ENCODE measurements at places on chromosomes 13 and 19.
A peak's percentile ranks its signal among the peaks of the same experiment; 100 is the strongest.

GRCh38 chr13:24087605-24088225 lies 72.8 kb upstream of the SPATA13 start:
- DNase-seq, result no peak

GRCh38 chr13:73054712-73055111 lies 4.1 kb upstream of the KLF5 start:
- no peak for DNase-seq

DNA sequence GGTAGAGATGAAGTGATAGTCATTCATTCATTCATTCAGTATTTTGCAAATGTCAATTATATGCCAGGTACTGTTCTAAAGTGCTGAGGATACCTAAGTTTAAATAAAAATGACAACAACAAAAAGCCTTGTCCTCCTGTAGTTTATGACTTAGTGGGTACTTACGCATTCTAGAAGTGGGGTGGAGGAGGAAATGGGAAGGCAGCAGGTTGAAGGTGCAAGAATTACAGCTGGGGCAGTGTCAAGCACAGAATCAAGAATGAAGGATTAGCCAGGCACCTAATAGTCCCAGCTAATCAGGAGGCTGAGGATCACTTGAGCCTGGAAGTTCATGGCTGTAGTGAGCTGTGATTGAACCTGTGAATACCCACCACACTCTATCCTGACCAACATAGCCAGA lies 90.7 kb upstream of the STARD13 start:
- DNase-seq, result no peak

DNA sequence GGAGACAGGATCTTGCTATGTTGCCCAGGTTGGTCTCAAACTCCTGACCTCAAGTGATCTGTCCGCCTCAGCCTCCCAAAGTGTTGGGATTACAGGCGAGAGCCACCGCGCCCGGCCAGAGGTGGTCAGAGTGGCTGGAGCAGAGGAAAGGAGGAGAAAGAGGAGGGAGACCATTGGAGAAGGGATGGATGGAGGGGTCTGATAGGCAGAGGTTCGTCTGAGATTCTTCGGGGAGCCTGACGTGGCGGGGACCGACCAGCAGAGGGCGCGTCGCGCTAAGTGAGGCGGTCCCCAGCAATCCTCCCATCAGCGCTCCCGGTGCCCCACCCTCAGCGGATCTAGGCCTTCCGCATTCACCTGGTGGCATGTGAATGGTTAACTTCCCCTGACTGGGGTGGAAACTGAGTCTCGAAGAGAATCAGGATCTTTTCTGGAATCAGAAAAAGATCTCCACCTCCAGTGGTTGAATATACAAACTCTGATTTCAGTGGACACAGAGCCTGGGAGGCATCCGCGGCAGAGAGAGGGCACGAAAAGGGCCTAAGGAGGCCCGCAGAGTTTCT lies 8.8 kb downstream of the GTPBP3 start:
- DNase-seq, result peak; percentile 36

DNA sequence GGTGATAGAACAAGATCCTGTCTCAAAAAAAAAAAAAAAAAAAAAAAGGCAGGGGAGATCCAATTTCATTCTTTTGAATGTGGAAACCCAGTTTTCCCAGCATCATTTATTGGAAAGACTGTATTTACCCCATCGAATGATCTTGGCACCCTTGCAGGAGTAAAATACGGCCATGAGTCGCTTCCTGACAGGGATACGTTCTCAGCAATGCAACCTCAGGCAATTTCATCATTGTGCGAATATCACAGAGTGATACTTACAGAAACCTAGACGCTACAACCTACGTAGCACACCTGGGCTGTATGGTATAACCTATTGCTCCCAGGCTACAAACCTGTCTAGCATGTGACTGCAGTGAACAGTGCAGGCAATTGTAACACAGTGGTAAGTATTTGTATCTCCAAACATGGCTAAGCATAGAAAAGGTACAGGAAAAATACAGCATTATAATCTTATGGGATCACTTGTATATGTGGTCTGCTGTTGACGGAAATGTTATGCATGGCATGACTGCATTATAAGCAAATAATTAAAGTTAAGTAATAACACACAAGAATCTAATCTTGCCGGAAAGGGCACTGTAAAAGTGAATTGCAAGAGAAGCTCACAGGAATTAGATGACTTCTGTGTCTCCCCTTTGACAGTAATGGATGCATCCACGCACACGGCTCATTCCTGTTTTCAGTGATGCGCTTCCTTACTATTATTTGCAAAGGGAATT lies 24.1 kb downstream of the RFX2 start:
- DNase-seq, result no peak

- DNase-seq, result no peak
Observed at GRCh38 chr13:59837101-59837500, 326.6 kb downstream of the DIAPH3 start.

- DNase-seq, result no peak
Observed at GRCh38 chr13:113112893-113113845, 7.6 kb downstream of the F7 start.

DNA sequence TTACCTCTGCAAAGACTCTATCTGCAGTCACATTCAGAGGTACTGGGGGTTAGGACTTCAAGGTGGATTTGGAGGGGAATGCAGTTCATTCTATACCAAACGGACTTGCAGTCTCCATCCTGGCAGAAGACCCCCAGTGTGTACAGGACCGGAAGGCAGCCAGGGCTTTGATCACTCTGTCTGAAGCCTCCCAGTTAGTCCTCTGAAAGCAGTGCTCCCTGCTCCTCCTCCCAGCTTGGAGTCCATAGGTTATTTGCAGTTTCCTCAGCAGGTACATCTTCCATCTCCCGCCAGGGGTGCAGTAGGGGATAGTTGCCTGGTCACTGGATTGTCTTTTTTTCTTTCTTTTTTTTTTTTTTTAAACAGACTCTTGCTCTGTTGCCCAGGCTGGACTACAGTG lies 78.8 kb upstream of the KCTD15 start:
- no peak for DNase-seq

DNA sequence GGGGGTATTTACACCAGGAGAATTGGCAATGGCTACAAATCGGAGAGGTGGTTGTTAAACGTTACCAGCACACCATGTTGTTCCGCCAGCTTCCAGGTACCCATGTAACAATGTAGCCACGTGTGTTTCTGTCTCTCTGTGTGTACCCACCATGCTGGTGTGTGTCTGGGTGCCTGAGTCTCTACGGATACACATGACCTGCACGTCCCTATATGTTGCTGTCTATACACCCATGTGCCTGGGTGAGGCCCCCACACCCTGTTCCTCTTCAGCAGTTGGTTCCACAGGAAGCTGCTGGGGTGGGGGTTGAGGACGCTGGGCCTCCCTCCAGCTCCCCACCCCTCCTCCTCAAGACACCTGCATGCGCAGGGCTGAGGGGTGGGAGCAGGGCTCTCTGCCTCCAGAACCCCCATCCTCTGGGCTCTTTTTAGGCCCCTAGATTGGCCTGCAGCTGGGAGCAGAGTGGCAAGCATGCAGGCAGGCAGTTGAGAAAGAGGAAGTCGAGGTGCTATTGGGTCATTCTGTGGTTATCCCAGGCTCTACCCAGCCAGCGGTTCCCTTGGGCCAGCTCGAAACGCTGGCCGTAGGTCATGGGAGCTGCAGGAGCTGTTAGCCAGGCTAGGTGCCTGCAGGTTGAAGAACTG lies at the start of gene ARHGEF18:
ARHGEF18 (plus strand) TSS at position 351 of the 644 bp plus-strand sequence. CDS start 13,954 bp downstream, outside the sequence.
- DNase-seq, result no peak

- DNase-seq, result no peak
Observed at GRCh38 chr13:40792284-40793051, 3.1 kb downstream of the SLC25A15 start.

DNA sequence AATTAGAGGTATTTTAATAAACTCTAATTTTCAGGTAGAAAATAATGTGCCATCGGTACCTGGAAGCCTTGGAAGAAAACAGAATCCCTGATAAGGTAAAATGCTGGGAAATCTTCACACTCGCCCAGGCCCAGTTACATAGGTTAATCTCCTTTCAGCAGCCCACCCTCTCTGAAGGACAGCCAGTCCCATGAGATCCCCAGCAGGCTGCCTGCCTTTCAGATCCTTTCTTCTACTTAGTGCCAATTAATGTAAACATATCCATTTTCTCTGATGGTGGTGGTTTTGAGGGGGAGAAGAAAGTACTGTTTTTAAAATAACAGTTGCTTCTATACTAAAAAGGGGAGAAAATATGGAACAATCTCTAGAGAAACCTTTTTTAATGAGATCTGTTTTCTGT lies 12.2 kb downstream of the SMAD9 start:
- DNase-seq, result no peak

GRCh38 chr19:41934849-41935374 lies 6.7 kb upstream of the ERFL start:
- peak; percentile 69 for DNase-seq

DNA sequence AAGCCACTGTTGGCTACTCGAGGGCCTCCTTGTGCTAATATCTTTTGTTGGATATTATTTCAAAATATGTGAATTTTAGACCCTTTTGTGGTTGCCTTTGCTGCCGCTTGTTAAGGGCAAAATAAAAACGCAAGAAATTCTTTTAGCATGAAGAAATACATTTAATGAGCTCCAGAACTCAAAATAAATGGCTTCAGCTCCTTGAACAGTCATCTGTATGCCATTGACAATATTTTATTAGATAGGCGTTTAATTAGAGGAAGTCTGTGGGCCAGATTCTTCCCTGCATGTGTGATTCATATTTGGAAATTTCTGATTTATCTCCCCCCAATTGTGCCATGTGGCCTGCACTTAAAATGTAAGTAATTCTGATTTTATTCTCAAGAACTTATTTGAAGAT lies 177.2 kb downstream of the STK24 start:
- no peak for DNase-seq

- no peak for DNase-seq
Observed at GRCh38 chr13:79413521-79413920, 7.5 kb upstream of the RBM26 start.

DNA sequence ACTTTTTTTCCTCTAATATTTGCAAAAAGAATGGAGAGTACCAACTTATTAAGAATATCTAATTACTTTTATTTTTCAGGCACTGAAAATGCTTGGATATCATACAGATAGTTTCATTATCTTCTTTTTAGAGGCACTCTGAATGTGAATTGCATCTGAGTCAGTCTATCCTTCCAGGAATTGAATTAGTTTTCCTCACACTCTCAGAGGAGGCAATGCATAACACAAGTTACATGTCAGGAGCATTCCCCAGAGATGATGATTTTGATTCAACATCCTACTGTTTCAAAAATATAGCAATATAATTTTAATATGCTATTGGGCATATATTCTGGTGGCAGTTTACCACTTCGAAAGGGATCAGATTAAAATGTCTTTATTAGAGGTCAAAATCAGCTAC lies 1315.4 kb downstream of the PCDH9 start:
- DNase-seq, result no peak

DNA sequence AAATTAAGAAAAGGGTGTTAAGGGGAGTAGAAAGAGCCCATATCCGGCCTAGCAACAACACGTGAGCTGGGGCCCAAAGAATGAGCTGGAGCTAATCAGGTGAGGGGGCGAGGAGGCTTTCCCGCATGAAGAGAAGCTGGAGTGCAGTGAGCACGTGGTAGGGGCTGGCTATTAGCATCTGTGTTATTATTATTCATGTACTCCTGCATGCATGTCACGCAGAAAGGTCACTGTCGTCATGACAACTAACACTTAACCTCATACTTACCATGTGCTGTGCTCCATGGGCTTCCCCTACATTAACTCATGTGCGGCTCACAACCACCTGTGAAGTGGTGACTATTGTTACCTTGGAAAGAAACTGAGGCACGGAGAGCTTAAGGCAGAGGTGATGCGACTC lies 227.6 kb upstream of the UBL3 start:
- no peak for DNase-seq

- no peak for DNase-seq
Observed at GRCh38 chr19:39754971-39755370, 17.1 kb upstream of the CLC start.

DNA sequence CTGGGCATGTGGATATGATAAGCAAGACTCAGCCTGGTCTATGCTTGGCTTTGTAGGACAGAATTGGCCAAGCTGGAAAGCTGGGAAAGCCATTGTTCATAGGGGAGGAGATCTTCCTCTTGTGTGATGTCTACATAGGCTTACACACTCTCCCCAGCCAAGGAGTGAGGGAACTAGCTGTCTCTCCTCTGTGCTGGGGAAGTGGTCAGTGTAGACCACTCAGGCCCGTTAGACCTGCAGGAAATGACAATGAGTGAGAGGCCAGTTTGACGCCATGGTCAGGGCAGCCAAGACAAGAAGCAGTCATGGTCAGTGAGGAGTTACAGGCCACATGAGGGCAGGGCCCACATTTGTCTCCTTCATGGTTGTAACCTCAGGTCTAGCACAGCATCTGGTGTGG lies 159.1 kb upstream of the KL start:
- no peak for DNase-seq

- DNase-seq, result no peak
Observed at GRCh38 chr13:99218545-99218944, 17.9 kb downstream of the UBAC2 start.

GRCh38 chr13:99385161-99385560 lies 78.0 kb upstream of the GPR183 start:
- no peak for DNase-seq

DNA sequence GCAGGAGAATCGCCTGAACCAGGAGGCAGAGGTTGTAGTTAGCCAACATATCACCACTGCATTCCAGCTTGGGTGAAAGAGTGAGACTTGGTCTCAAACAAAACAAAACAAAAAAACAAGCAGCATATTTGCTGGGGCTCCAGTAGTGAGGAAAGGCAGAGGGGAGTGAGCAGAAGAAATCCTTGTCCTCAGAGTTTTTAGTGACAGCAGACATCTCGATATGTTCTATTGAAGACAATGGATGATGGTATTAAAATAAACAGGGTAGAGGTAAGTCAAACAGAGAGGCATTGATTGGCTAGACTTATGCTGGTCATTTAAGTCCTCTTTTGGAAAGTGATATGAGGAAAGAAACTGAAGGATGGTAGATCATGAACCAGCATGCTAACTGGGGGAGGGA lies 19.0 kb downstream of the NLRP7 start:
- no peak for DNase-seq

GRCh38 chr13:75721307-75721706 lies 85.2 kb downstream of the LMO7 start:
- no peak for DNase-seq

GRCh38 chr13:47076500-47076899 lies 179.6 kb upstream of the HTR2A start:
- DNase-seq, result no peak

DNA sequence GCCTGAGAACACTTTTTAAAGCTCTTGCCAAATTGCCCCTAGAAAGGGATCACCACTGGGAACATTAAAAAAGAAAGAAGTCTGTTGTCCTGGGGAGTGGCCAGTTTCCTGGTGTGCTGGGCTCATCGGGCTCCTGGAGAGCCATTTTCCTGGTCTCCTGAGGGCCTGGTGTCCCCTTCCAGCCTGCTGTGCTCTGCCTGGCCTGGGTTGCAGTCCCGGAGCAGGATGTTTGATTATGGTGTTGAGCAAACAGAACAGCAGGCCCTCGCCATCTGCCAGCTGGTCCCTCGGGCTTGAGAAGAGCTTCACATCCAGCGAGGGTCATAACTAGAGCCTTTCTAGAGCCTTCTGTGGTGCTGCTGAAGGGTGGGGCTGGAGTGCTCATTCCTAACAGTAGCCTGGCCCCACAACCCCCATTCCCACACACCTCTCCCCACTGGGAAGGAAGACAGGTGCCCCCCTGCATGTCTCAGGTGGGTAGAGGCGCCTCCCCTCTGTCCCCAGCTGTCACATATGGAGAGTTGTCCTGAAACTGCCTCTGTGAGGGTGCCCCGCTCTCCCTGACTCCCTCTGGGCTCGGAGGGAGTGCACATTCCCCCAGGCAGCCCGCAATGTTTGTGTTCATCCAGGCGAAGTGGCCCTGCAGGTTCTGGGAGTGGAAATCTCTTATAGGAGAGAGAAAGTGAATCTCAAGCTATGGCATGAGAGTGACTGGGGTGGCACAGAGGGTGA lies 151.1 kb downstream of the SIPA1L3 start:
- DNase-seq, result no peak

- no peak for DNase-seq
Observed at GRCh38 chr19:23015660-23016059, 12.7 kb upstream of the ZNF728 start.

Measured in NCI-H1105 (cell line).